B cell (primary cell): ENCODE measurements at places on chromosomes 6 and 20.

DNA sequence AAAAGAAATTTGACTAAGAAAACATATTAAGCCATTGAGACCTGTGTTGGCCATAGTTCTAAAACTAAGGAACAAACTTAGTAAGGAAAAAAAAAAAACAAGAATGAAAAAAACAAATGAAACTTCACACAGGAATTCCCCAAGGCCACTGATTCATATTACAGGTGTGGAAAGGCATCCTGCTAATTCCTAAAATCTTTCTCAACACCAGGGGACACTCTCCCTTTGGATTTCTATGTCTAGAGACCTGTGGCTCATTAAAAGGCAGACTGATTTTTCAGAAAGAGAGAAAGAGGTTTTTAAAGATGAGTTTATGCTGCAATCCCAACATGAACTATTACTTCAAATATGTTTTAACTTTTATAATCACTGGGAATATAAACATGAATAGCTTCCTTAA, at the start of gene OR12D1:
OR12D1 (plus strand) TSS at position 341 of the 400 bp plus-strand sequence.
- no peak for DNase-seq
- no peaks in the 10 kb centered on the region for H3K27me3 ChIP-seq
- no peaks in the 10 kb centered on the region for H3K36me3 ChIP-seq
- no peak within 1 kb of the TSS for H3K27ac ChIP-seq

DNA sequence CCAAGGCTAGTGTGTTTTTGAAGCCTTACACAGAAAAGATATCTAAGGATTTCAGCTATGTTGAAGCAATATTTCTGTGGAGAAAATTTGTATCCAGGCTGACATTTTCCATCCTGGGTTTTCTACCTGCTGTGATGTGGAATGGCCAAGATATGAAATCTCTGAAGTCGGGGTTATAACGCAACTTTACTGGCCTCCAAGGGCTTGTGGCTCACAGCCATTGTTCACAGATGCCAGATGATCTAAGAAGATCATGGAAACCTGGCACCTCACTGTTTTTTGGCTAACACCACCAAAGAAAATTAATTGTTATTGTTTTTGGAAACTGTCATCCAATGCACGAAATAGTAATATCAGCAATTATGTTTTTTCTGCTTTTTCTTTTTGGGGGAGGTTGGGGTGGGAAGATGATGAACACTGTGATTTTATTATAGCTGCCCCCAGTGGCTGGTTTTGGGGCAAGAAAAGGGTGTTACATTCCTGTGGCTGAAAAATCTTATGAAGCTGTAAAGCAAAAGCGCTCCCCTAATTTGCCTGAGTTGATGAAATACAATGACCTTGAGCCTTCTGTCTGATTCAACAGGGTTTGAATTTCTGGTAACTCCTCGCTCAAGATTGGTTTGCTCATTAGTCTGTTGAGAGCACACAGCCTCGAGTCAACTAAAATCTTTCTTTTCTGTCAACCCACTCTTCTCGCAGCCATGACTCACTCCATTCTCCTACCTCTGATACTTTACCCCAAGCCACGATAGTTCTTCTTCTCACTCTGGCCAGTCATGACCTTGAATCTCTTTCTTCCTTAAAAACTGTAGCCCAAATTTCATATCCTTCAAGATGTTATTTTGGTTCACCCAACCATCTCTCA, 236.7 kb downstream of the PAX1 start:
- H3K4me3 ChIP-seq: no peak overlapping the region
- no peaks in the 10 kb centered on the region for H3K27me3 ChIP-seq
- H3K36me3 ChIP-seq: no peaks in the 10 kb centered on the region
- H3K4me1 ChIP-seq: no peaks in the 10 kb centered on the region
- no peak overlapping the region for H3K27ac ChIP-seq
- DNase-seq: no peak

DNA sequence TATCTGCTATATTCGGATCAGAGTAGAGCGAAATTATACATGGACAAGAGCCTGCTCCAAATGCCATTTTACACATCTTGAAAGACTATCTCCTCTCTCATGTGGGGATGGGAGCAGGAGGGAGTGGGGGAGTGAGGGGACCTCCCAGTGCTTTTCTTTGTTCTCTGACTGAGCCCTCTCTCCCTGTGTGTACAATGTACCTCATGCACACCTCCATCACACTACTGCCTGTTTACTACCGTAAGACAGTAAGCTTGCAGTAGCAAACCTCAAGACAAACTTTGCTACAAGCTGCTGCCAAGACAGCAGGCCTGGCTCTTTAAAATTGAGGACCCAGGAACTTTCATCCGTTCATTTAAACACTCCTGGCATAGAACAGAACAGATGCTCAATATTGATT, 7.2 kb downstream of the NHSL1 start:
- DNase-seq: no peak
- no peaks in the 10 kb centered on the region for H3K4me1 ChIP-seq
- H3K4me3 ChIP-seq: no peak overlapping the region
- no peaks in the 10 kb centered on the region for H3K27me3 ChIP-seq
- H3K36me3 ChIP-seq: no peaks in the 10 kb centered on the region

DNA sequence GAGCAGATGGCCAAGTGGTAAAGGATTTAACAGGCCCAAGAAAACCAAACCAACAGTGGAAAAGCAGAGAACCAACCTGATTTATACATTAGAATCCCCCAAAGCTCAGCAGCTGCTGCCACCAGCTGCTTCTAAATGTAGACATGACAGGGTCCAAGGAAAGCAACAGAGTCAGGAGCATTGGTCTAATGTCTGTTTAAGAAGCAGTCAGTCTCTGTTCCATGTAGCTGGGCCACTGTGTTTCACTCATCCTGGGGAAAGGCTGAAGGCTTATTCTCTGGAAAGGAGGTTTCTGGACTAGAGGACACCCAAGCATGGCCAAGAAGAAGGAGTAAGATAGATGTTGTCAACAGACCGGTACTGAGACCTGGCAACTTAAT, 75.4 kb downstream of the TMEM244 start:
- no peak overlapping the region for H3K4me3 ChIP-seq
- DNase-seq: no peak
- no peak overlapping the region for H3K27ac ChIP-seq
- H3K4me1 ChIP-seq: no peaks in the 10 kb centered on the region
- no peaks in the 10 kb centered on the region for H3K27me3 ChIP-seq

DNA sequence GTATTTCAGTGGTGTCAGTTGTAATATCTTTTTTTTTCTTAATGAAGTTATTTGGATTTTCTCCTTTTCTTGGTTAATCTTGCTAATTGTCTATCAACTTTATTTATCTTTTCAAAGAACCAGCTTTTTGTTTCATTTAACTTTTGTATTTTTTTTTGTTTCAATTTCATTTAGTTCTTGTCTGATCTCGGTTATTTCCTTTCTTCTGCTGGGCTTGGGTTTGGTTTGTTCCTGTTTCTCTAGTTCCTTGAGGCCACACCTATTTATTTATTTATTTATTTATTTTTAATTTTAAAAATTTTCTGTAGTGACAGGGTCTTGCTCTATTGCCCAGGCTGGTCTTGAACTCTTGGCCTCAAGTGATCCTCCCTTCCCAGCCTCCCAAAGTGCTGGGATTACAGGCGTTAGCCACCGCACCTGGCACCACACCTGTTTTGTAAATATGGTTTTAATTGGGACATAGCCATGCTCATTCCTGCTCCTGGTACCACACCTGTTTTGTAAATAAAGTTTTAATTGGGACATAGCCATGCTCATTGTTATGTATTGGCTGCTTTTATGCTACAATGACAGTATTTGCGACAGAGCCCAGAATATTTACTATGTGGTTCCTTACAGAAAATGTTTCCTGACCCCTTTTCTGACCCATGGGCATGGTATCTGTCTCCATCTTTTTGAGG, 22.2 kb downstream of the KDM1B start:
- no peak for DNase-seq
- H3K4me1 ChIP-seq: peaks cover 13% of the 10 kb centered on the region
- H3K27ac ChIP-seq: no peak overlapping the region
- no peak overlapping the region for H3K4me3 ChIP-seq

DNA sequence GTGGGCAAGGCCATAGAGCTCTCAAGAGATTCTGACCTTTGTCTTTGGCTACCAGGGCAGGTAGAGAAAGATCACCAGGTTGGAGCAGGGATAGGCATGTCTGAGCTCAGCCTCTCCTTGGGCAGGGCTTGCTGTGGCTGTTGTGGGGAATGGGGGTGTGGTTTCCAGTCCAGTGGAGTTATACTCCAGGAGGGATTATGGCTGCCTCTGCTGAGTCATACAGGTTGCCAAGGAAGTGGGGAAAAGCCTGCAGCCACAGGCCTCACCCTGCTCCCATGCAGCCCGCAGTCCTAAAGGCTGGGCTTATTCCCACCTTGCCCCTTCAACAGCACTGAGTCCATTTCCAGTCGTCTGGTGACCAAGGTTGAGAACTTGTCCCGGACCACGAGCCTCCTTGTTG, 21.9 kb downstream of the MEP1A start:
- no peak for DNase-seq
- no peaks in the 10 kb centered on the region for H3K4me1 ChIP-seq
- H3K4me3 ChIP-seq: no peak overlapping the region
- no peak overlapping the region for H3K27ac ChIP-seq

- no peaks in the 10 kb centered on the region for H3K36me3 ChIP-seq
- no peak overlapping the region for H3K27ac ChIP-seq
- no peaks in the 10 kb centered on the region for H3K27me3 ChIP-seq
Measured at GRCh38 chr20:46951405-46951804, 56.8 kb downstream of the EYA2 start.

DNA sequence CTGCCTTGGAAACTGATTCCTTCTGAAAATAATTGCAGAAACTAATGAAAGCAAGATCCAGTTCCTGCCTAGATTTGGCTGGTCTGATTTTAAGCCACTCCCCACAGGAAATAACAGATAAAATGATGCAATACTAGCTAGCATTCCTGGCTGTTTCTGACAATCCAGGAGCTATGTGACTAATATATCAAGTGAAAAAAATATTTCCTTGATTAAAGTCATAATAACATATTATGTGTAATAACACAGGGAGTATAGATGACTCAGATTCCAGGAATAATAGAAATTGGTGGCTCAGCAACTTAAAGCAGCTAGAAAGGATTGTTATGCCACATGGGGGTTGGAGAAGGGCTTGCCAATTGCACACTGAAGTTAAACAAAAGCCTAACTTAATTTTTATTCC, 182.7 kb upstream of the SALL4 start:
- H3K27ac ChIP-seq: no peak overlapping the region
- H3K4me1 ChIP-seq: no peaks in the 10 kb centered on the region
- no peak for DNase-seq
- H3K4me3 ChIP-seq: no peak overlapping the region
- no peaks in the 10 kb centered on the region for H3K36me3 ChIP-seq

DNA sequence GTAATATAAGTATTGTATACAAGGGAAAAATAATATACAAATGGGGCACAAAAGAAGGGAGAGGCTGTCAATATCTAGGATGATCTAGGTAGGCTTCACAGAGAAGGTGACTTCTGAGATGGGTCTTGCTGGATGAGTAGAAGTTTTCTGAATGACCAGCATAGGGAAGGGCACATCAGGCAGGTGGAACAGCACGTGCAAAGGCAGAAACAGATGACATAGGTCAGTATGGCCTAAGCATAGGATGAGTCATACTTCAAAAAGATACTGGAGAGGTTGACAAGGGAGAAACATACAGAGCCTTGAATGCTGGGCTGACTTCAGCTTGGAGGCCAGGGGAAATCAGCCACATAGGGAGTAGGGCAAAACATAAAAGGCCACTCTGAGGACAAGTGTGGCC, 31.9 kb upstream of the SIRPA start:
- no peak overlapping the region for H3K27ac ChIP-seq
- peaks cover 43% of the 10 kb centered on the region for H3K27me3 ChIP-seq
- peaks cover 17% of the 10 kb centered on the region for H3K4me1 ChIP-seq
- H3K36me3 ChIP-seq: no peaks in the 10 kb centered on the region
- DNase-seq: no peak

DNA sequence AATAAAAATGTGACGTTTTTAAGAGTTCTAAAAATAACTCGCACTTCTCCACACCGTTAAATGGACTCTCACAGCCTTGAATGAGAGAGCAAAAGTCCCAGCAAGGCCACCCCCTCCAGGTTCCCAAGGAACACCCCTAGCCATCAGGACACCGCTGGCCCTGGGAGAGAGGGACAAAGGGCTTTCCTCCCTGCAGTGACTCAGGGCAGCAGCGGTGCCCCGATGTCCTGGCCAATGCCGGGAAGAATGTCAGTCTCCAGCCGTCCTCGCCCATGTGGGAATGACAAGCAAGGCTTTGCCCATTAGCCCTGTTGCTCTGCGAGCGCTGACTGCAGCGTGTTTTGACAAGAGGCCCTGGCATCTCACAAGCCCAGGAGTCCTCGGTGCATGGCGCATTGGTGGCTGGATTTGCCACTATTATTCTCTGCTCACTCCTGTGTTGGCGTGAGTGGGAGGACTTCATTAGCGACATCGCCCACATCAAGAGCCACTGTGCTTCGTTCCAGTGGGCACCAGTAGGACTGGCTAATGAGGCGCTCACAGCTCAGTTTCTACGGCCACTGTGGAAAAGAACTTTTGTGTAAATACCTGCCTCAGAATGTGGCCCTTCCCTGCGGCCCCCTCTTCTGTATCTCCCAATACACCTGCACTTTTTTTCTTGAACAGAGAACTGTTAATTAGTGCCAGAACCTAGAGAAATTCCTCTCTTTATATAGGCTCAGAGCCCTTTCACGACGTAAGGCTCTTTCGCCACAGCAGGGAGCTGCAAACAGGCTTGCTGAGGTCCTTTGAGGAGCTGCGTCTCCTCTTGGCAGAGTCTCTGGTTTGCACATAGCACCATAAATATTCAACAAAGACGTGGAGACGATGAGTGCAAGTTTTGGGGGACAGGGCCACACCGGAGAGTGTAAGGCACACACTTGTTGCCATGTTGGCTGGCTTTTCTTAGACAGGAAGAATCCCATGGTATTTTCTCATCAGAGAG, 336.6 kb downstream of the TAF4 start:
- H3K4me3 ChIP-seq: no peak overlapping the region
- no peaks in the 10 kb centered on the region for H3K36me3 ChIP-seq

- H3K4me3 ChIP-seq: no peak overlapping the region
- no peak overlapping the region for H3K27ac ChIP-seq
- peaks cover 1% of the 10 kb centered on the region for H3K36me3 ChIP-seq
- no peaks in the 10 kb centered on the region for H3K4me1 ChIP-seq
- DNase-seq: no peak
- no peaks in the 10 kb centered on the region for H3K27me3 ChIP-seq
Measured at GRCh38 chr6:87637106-87637505, 47.2 kb downstream of the ORC3 start.

GRCh38 chr20:2955257-2955970, 82.1 kb downstream of the PTPRA start:
- no peak overlapping the region for H3K4me3 ChIP-seq
- H3K27ac ChIP-seq: no peak overlapping the region
- H3K27me3 ChIP-seq: no peaks in the 10 kb centered on the region
- peaks cover 25% of the 10 kb centered on the region for H3K36me3 ChIP-seq
- DNase-seq: no peak

GRCh38 chr6:141267420-141267819, 865.3 kb upstream of the GJE1 start:
- H3K27ac ChIP-seq: no peak overlapping the region
- no peaks in the 10 kb centered on the region for H3K27me3 ChIP-seq
- DNase-seq: no peak
- H3K36me3 ChIP-seq: no peaks in the 10 kb centered on the region
- no peak overlapping the region for H3K4me3 ChIP-seq
- no peaks in the 10 kb centered on the region for H3K4me1 ChIP-seq

GRCh38 chr6:129194306-129194941, 311.5 kb downstream of the LAMA2 start:
- no peaks in the 10 kb centered on the region for H3K36me3 ChIP-seq
- DNase-seq: no peak
- H3K4me1 ChIP-seq: no peaks in the 10 kb centered on the region
- no peak overlapping the region for H3K4me3 ChIP-seq
- H3K27ac ChIP-seq: no peak overlapping the region

- no peak overlapping the region for H3K4me3 ChIP-seq
- no peak for DNase-seq
- H3K27ac ChIP-seq: no peak overlapping the region
- H3K36me3 ChIP-seq: no peaks in the 10 kb centered on the region
Measured at GRCh38 chr20:37325206-37325605, 20.7 kb upstream of the SRC start.
